Skeletal muscle cell (primary cell): ENCODE measurements at places on chromosomes 4 and X.

DNA sequence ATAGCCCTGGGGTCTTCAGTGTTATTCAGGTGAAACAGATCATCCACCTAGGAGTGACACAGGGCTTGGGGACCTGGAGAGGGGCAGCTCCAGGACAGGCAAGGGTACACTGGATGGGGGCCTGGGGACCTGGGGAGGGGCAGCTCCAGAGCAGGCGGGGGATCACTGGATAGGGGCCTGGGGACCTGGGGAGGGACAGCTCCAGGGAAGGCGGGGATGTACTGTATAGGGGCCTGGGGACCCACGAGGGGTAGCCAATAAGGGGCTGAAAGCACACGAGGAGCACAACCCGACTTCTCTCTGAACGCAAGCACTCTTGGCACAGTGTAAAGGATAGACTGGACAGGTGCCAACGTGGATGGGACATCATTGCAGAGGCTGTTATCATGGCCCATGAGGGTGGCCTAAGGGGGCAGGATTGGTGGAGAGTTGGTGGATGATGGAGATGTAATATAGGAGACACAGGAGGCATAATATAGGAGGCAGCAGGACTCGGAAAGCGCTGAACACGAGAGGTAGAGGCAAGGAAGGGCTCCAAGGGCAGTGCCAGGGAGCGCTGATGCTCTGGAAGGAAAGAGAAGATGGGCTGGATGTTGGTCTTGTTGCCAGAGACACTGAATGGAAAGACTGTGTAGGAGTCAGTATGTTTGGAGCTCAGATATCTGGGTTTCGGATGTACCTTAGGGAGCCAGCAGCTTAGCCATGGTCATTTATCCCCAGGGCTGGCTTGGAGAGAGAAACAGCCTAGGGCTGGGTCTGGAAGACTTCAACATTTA lies 37.9 kb upstream of the FGFBP2 start:
- no peak for DNase-seq

- no peak for DNase-seq
Measured at GRCh38 chr4:82710197-82710929, 88.2 kb downstream of the SCD5 start.

GRCh38 chr4:132493476-132493875 lies 655.6 kb upstream of the PCDH10 start:
- DNase-seq, result no peak

GRCh38 chr4:11970754-11971153 lies 542.1 kb upstream of the HS3ST1 start:
- DNase-seq, result no peak

- DNase-seq, result no peak
Measured at GRCh38 chr4:48780865-48781214, 761 bp upstream of the FRYL start.

GRCh38 chrX:22666441-22666840 lies 333.3 kb upstream of the DDX53 start:
- no peak for DNase-seq

GRCh38 chr4:139455126-139455538 lies 1.2 kb downstream of the RAB33B start:
- no peak for DNase-seq

- no peak for DNase-seq
Measured at GRCh38 chr4:160143574-160143973, 1040.7 kb downstream of the RAPGEF2 start.

GRCh38 chr4:38734446-38734845 lies 48.3 kb downstream of the TLR10 start:
- DNase-seq, result no peak

DNA sequence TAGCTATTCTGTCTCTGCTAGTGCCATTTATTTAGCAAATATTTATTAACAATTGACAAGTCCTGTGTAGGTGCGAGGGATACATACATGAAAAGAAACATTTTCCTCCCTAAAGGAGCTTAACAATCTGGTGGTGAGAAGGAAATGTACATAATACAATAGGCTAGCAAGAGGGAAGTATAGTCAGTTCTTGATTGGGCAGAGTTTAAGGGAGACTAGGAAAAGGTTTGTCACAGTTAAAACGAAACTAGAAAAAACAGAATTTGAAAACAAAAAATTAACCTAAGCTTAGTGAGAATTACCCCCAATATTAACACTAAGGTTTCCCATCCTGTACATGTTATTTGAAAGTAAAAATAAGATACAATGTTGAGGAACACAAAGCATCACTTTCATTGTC lies 8.6 kb upstream of the MAML3 start:
- no peak for DNase-seq
